ENCODE measurements at places on chromosomes 13 and 19. TPM values are rescaled to one million over a fixed set of nuclear protein-coding genes. Genes with fewer than 3 reads are reported as not detected.

GRCh38 chr19:17393914-17394313 is at the start of gene CCDC194:
Gene CCDC194 (minus strand): TSS chr19:17394196. CDS start chr19:17394158, 38 bp downstream.
- no peak for ATAC-seq
- H3K4me1 ChIP-seq = peaks cover 40% of the 10 kb centered on the region
- H3K27ac ChIP-seq = no peak within 1 kb of the TSS
- no peak within 1 kb of the TSS for H3K4me3 ChIP-seq
- peaks cover 82% of the 10 kb centered on the region for H3K27me3 ChIP-seq

- no peaks in the 10 kb centered on the region for H3K27me3 ChIP-seq
- no peak for ATAC-seq
Measured at GRCh38 chr13:48662226-48662625, 8.5 kb downstream of the CYSLTR2 start.

DNA sequence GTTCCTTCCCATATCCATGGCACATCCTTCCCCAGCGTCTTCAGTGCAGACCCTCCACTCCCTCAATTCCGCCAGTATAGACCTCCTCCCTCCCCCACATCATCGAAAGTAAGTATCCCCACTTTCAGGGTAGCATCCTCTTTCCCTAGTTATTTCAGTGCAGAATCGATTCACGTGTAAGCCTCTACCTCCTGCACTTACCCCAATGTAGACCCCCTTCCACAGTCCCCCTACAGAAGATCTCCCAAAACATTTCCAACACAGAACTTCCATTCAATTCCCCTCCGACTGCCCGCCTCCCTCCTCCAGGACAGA is 664 bp downstream of the IRF3 start:
- H3K27me3 ChIP-seq = no peaks in the 10 kb centered on the region
- peak overlapping the region; percentile 93 for H3K27ac ChIP-seq
- H3K4me3 ChIP-seq = peak overlapping the region; percentile 64

DNA sequence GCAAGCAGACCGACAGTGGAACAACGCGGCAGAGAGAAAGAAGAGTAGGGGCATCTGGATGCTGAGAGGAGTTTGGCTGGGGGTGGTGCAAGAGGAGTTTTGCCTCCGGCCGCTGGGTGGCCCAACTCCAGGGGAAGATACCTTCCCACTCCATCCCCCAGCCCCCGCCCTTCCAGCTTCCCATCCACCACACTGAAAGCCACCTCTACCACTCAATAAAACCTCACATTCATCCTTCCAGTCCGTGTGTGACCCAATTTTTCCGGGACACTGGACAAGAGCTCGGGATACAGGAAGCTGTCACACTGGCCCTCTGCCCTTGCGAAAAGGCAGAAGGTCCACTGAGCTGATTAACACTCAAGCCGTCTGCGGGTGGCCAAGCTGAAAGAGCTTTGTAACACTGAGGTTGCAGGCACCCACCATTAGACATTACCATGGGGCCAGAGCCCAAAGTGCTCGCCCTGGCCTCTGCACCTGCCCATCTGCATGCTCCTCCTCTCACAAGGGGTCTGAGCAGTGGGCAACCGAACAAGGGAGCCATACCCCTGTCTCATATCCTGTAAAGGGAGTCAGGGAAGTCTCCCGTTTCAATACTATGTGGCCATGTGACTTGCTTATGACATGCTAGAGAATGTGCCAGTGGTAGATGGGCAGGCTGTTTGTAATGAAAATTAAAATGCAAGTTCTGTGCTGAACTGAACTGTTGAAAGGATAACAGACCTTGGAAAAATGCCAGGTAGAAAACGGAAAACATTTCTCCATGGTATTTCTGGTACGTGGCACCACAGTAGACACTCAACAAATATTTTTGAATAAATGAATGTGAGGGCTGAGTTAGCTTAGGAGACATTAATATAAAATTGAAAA is 205.1 kb upstream of the STARD13 start:
- no peak overlapping the region for H3K4me3 ChIP-seq
- ATAC-seq = peak; percentile 32

DNA sequence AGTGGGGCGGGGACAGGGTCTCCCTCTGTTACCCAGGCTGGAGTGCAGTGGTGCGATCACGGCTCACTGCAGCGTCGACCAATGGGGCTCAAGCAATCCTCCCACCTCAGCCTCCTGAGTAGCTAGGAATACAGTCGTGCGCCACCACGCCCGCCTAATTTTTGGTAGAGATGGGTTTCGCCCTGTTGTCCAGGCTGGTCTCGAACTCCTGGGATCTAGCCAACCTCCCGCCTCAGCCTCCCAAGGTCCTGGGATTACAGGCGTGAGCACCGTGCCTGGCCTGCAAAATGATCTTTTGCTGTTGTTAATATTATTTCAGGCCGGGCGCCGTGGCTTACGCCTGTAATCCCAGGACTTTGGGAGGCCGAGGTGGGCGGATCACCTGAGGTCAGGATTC is 621 bp upstream of the TGDS start:
- H3K36me3 ChIP-seq = no peaks in the 10 kb centered on the region
- no peak for ATAC-seq
- H3K4me1 ChIP-seq = peaks cover 36% of the 10 kb centered on the region
- peak overlapping the region; percentile 85 for H3K27ac ChIP-seq

DNA sequence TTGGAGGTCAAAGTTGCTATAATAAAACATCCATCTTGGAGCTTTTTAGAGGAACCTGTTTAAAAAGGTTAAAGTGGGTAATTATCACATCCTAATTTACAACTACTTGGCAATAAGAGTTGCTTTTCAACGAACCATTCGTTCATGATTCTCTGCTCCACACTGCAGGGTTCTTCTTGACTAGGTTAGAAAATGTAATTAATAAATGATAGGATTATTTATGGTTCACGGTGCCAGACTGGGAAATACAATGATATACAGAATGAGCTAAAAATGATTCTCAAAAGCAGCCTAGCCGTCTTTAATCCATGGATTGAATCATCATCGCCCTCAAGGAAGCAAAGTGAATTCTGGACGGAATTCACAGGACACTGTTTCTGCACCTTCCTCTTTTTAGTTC is 291.2 kb downstream of the TEX29 start:
- no peak for ATAC-seq
- no peaks in the 10 kb centered on the region for H3K4me1 ChIP-seq
- H3K27ac ChIP-seq = no peak overlapping the region
- H3K27me3 ChIP-seq = peaks cover 58% of the 10 kb centered on the region
- no peaks in the 10 kb centered on the region for H3K36me3 ChIP-seq
- no peak overlapping the region for H3K4me3 ChIP-seq

GRCh38 chr13:68027306-68027705 is 797.2 kb upstream of the PCDH9 start:
- no peak for ATAC-seq
- H3K27ac ChIP-seq = no peak overlapping the region
- no peaks in the 10 kb centered on the region for H3K27me3 ChIP-seq
- no peaks in the 10 kb centered on the region for H3K4me1 ChIP-seq
- H3K36me3 ChIP-seq = no peaks in the 10 kb centered on the region

GRCh38 chr19:7434391-7434790 is 54.4 kb downstream of the PEX11G start:
- no peaks in the 10 kb centered on the region for H3K27me3 ChIP-seq
- H3K27ac ChIP-seq = no peak overlapping the region
- no peak for ATAC-seq
- no peak overlapping the region for H3K4me3 ChIP-seq
- H3K36me3 ChIP-seq = peaks cover 10% of the 10 kb centered on the region

DNA sequence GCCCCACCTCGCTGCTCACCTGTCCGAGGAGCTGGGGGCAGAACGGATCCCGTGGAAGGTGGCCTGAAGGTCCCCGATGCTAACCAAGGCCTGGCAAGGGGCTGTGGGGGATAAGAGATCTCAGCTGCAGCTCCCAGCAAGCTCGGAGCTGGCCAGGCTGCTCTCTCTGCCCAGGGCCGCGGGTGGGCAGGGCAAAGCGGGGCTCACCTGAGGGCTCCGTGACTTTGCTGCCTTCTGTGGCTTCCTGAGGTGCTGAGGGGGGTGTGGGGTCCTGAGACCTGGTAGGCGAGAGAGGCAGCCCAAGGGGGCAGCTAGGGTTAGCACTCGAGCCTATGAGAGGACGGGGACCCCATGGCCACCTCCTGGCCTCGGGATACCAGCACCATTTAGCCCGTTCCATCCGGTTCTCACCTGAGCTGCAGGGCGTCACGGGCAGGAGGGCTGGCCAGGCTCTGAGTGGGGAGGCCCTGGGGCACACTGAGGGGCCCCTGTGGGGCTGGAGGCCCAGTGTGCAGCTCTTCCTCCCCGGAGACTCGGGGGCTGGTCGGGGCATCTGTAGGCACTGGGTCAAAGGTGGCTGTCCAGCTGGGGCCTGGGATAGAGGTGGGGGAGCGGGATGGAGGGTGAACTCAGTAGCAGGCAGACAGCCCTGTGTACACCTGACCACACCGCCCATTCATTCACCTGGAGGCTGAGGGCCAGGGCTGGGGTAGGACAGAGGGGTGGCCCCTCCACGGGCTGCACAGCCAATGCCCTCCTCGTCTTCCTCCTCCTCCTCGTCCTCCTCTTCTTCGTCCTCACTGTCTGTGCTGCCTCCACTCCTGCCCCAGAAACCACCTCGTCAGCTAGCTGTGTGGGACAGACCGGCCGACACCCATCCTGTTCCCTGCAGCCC is 3.1 kb upstream of the TMEM86B start:
- H3K27ac ChIP-seq = no peak overlapping the region
- no peaks in the 10 kb centered on the region for H3K27me3 ChIP-seq
- no peak for ATAC-seq

GRCh38 chr13:51552027-51552426 is 32.2 kb upstream of the WDFY2 start:
- H3K4me3 ChIP-seq = no peak overlapping the region
- H3K36me3 ChIP-seq = no peaks in the 10 kb centered on the region
- H3K4me1 ChIP-seq = no peaks in the 10 kb centered on the region
- ATAC-seq = no peak

DNA sequence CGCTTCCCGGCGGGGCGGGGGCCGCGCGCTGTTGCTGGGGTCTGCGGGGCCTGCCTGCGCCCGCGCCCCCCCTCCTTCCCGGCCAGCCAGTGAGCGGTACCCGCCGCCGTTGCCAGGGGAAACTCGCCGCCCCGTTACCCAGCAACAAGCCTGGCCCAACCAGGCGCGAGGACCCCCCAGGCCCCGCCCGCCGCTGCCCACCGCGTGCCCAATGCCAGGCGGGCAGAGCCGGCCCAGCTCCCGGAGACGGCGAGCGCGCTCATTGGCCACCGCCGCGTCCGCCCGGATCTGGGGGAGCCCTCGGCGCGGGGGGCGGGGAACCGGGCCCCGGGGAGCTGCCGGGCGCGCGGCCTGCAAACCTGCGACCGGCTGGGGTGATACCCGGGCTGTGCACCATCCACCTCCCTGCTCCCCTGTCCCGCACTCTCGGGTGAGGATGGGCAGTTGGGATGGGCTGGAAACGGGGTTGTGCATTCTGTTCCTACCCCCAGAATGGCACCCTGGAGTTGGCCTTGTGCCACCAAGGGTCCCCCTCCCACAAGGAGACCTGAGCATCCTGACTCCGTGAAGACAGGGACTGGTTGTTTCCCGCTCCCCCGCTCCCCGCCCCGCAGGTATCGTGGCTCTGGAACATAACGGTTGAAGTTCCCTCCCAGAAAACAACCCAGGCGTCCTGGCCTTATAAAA is 8.8 kb upstream of the BBC3 start:
- H3K4me1 ChIP-seq = peaks cover 56% of the 10 kb centered on the region
- no peaks in the 10 kb centered on the region for H3K36me3 ChIP-seq
- H3K27ac ChIP-seq = peak overlapping the region; percentile 29

- peak overlapping the region; percentile 24 for H3K27ac ChIP-seq
- no peaks in the 10 kb centered on the region for H3K4me1 ChIP-seq
- H3K36me3 ChIP-seq = no peaks in the 10 kb centered on the region
- peak; percentile 64 for ATAC-seq
Measured at GRCh38 chr19:35436477-35437405, 11.3 kb upstream of the FFAR2 start.

- no peak overlapping the region for H3K4me3 ChIP-seq
- H3K27me3 ChIP-seq = no peaks in the 10 kb centered on the region
- ATAC-seq = no peak
Measured at GRCh38 chr13:113848431-113849260, 15.2 kb downstream of the GAS6 start.

GRCh38 chr13:34308725-34309124 is 490.8 kb downstream of the RFC3 start:
- no peaks in the 10 kb centered on the region for H3K27me3 ChIP-seq
- H3K4me1 ChIP-seq = no peaks in the 10 kb centered on the region
- no peaks in the 10 kb centered on the region for H3K36me3 ChIP-seq
- H3K4me3 ChIP-seq = no peak overlapping the region
- H3K27ac ChIP-seq = no peak overlapping the region

DNA sequence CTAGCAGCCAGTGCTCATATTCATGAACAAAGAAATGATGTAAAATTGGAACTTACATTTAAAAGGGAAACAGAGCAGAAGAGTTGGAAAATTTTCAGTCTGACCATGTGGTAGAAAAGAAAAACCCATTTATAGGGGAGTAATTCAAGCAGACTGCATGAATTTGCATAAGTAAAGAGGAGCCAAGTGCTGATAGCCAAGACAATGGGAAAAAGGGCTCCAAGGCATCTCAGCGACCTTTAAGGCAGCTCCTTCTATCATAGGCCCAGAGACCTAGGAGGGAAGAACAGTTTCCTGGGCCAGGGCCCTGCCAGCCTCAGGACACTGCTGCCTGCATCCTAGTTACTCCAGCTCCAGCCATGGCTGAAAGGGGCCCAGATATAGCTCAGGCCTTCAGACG is 7.5 kb downstream of the DNAJC3 start:
- no peak overlapping the region for H3K4me3 ChIP-seq
- no peak for ATAC-seq
- H3K36me3 ChIP-seq = no peaks in the 10 kb centered on the region
- no peaks in the 10 kb centered on the region for H3K27me3 ChIP-seq

DNA sequence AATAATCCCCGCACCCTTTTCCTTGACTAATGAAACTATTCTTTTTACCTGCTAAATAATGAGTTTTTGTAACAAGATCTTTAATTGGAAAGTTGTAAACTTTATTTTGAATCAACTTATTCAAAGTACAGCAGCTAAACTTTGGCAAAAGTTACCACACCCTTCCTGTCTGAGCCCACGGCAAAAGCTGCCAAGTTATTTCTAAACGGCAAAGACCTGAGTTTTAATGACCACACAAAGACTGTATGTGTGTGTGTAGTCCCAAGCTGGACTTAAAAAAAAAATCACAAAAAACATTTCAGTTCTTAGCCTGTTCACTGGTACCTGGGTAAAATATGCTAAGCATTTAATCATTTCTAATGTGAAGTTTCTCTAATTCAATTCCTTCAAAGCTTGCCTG is 60.7 kb downstream of the ZAR1L start:
- peak overlapping the region; percentile 89 for H3K27ac ChIP-seq
- H3K27me3 ChIP-seq = no peaks in the 10 kb centered on the region
- peaks cover 12% of the 10 kb centered on the region for H3K36me3 ChIP-seq
- H3K4me3 ChIP-seq = peak overlapping the region; percentile 93
- no peak for ATAC-seq

RFC3 gene
- total RNA-seq = 4.4 TPM

KIR2DL1 gene
- not detected for total RNA-seq

ZNF763 gene
- total RNA-seq = 8.1 TPM

MTUS2 gene
- 0.67 TPM for total RNA-seq

ATP8B3 gene
- total RNA-seq = 0.27 TPM

SLC25A41 gene
- total RNA-seq = not detected

Data from gastroesophageal sphincter (tissue), 4 donors.